ENCODE measurements at places on chromosomes 3 and 15. TPM values are rescaled to one million over a fixed set of nuclear protein-coding genes. Genes with fewer than 3 reads are reported as not detected.
A peak's percentile ranks its signal among the peaks of the same experiment; 100 is the strongest.

DNA sequence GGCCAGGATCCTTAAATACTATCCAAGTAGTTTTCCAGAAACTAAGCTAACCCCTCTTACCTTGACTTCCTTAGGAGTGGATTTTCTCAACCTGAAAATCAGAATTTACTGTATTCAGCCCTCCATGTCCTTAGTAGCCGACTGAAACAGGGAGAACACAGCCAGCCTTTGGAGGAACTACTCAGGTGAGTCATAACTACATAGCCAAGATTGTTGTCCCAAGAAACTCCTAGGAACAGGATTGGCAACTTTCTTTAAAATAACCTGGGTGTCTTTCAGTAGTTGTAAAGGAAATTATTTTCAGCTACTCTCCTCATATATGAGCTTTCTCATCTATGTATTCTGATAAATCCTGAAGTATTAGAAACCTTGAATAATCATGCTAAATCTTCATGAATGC is 22.3 kb downstream of the FANCD2OS start:
- H3K27me3 ChIP-seq = no peaks in the 10 kb centered on the region
- H3K4me3 ChIP-seq = no peak overlapping the region
- H3K36me3 ChIP-seq = no peaks in the 10 kb centered on the region
- H3K27ac ChIP-seq = no peak overlapping the region

CHRD gene
- 13.4 TPM for total RNA-seq

MESP2 gene
- total RNA-seq = not detected

GRCh38 chr3:115325539-115325938 is 178.5 kb upstream of the ZBTB20 start:
- H3K4me1 ChIP-seq = no peaks in the 10 kb centered on the region
- no peak for DNase-seq
- H3K27ac ChIP-seq = no peak overlapping the region
- H3K36me3 ChIP-seq = no peaks in the 10 kb centered on the region
- no peak overlapping the region for H3K4me3 ChIP-seq

- H3K27ac ChIP-seq = peak overlapping the region; percentile 80
- H3K27me3 ChIP-seq = no peaks in the 10 kb centered on the region
- no peak overlapping the region for H3K4me3 ChIP-seq
- no peak for DNase-seq
Observed at GRCh38 chr15:62455441-62455921, 290.4 kb upstream of the C2CD4B start.

GRCh38 chr3:130755666-130756065 is 9.0 kb upstream of the PIK3R4 start:
- H3K36me3 ChIP-seq = no peaks in the 10 kb centered on the region
- H3K4me3 ChIP-seq = no peak overlapping the region
- no peak overlapping the region for H3K27ac ChIP-seq
- no peaks in the 10 kb centered on the region for H3K4me1 ChIP-seq
- no peaks in the 10 kb centered on the region for H3K27me3 ChIP-seq
- DNase-seq = no peak

SLC6A1 gene
- total RNA-seq = 4.1 TPM

DNA sequence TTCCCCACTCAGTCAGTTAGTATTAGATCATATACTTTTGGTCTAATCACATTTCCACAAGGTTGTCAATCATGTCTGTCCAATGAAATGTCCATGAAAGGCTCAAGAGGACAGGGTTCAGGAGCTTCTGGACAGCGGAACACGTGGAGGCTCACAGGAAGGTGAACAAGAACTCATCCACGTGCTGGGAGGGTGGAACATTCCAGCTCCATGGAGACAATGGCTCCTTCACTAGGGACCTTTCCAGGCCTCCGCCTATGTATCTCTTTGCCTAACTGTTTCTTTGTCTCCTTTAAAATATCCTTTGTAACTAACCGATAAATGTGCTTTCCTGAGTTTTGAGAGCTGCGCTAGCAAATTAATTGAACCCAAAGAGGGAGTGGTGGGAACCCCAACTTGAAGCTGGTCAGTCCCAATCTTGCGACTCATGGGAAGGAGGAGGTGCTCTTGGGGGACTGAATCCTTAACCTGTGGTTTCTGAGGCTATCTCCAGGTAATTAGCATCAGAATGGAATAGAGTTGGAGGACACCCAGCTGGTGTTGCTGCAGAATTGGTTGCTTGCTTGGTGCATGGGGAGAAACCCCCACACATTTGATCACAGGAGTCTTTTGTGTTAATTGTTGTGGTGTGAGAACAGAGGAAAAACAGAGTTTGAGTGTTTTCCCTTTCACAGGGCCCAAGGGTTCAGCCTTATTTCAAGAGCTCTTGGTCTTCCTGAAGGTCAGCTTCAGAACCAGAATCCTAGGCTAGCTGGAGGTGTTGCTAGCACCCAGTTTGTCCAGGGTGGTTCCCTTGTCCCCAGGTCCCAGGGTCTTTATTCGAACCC is 3.0 kb upstream of the TKT start:
- no peaks in the 10 kb centered on the region for H3K4me1 ChIP-seq
- H3K27ac ChIP-seq = peak overlapping the region; percentile 54
- H3K36me3 ChIP-seq = no peaks in the 10 kb centered on the region
- H3K27me3 ChIP-seq = no peaks in the 10 kb centered on the region
- no peak overlapping the region for H3K4me3 ChIP-seq
- no peak for DNase-seq

Measured in right atrium auricular region (tissue), 2 donors.